ENCODE measurements at places on chromosomes 3 and 15.

GRCh38 chr3:177111541-177111949 is 85.7 kb downstream of the TBL1XR1 start:
- DNase-seq: no peak

- DNase-seq: no peak
Observed at GRCh38 chr3:643376-643775, 446.8 kb downstream of the CHL1 start.

- no peak for DNase-seq
Observed at GRCh38 chr3:59433546-59433945, 383.7 kb upstream of the CFAP20DC start.

DNA sequence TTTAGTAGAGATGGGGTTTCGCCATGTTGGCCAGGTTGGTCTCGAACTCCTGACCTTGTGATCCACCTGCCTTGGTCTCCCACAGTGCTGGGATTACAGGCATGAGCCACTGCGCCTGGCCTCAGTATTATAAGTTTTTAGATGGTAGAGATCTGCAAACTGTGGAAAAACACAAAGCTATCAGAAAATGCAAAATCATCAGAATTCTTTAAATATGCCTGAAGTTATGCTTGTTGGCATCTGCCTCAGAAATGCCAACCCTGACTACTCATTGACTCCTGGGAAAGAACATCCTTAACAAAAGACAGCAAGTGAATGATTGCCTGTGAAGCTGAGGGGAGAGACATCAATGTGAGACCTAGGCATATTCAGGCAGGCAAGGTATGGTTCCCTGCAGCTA is 94.3 kb upstream of the MB21D2 start:
- DNase-seq: no peak

DNA sequence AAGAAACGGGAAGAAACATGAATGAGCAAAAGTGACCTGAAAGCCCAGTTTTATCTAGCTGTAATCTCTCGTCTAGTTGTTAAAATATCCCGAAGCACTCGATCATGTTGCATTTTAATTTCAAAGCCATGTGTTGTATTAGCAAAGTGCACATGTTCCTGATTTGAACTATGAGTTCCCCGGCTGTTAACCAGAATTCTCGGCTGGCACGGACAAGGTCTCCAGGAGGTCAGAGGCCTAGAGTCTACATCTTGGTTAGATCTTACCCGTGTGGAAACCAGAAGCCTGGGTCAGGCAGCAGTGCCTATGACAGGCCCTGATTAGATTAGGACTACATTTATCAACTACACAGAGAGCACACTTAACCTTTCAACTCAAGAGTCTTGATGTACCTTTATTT is 195.8 kb downstream of the CDIN1 start:
- DNase-seq: no peak

All from kidney glomerular epithelial cell (primary cell).